RPMI8226 (cell line): ENCODE measurements at places on chromosomes 4 and X.

- no peak for DNase-seq
Observed at GRCh38 chr4:73862322-73862721, 6.9 kb upstream of the CXCL1 start.

- no peak for DNase-seq
Observed at GRCh38 chrX:133881893-133882292, 103.5 kb downstream of the GPC3 start.

DNA sequence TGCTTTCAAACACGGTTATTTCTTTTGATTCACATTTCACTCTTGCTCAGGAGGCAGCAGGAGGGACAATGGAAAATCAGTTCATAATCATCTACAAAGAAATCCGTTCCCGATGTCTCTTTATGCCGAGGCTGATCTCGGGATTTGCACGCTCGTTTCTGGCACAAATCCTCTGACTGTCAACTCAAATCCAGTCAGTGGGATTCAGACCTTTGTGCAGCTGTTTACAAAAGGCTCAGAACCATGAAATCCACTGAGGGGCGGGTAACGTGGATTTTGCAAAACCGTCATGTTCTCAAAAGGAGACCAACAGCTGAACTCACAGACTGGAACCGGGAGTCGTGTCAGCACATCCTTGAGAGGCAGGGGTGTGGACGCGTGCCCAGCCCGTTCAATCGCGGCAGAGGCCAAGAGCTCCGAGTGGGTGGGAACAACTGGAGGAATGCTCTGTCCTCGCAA lies 46.4 kb downstream of the ACOX3 start:
- DNase-seq, result no peak

GRCh38 chrX:150607201-150607600 lies 38.8 kb downstream of the MTM1 start:
- DNase-seq, result no peak

DNA sequence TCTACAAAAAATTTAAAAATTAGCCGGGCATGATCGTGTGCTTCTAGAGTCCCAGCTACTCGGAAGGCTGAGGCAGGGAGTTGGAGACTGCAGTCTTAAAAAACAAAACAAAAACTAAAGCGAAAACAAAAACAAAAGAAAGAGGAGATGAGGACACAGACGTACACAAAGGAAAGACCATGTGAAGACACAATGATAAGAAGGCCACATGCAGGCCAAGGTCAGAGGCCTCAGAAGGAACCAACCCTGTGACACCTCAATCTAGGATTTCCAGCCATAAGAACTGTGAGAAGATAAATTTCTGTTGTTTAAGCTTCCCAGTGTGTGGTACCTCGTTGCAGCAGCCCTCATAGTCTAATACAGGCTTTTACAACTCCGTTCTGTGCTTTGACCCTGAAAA lies 177.0 kb upstream of the ATP6AP2 start:
- DNase-seq, result no peak

DNA sequence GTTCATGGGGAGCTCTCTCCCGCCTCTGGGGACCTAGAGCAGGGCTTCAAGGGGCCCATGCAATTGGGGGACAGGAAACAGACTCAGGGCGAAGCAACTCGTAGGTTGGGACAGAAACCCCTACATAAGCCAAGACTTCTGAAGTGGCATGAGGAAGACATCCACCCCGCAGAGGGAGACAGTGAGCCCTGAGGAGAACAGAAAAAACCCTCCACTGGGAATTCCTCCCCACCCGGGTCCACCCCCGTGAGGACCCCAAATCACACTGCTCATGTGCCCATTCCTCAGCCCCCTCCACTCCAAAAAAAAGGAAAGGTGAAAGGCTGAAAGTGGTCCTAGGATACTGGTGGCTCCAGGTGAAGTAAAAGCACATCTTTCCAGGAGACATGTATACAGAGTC lies 74.0 kb downstream of the CPZ start:
- DNase-seq, result no peak

DNA sequence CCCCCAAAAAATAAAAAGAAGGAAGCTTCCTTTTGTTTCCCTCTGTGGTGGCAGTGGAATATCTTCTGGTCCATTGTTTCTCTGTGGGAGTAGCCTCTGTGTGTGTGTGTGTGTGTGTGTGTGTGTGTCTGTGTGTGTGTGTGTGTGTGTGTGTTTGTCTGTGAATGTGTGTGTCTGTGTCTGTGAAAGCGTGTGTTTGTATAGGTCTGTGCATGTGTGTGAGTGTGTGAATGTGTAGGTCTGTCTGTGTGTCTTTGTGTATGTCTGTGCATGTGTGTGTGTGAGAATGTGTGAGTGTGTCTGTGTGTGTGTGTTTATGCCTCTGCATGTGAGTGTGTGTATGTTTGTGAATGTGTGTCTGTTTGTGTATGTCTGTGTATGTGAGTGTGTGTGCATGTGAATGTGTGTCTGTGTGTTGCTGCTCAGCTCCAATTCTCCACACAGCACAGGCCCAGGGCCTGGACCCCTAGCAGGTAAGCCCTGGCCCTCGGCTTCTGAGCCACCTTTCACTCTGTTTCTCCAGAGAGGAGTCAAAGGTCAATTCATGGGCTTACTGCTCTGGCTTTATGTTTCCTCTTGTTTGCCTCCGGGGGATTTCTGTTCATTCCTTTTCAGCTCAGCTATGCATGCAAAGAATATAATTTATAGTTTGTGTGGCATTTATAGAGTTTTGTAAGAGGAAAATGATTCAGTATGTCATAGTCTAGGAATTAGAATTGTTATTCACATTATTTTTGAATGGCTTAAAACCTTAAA lies 89.8 kb downstream of the UCHL1 start:
- no peak for DNase-seq

GRCh38 chr4:95544113-95545103 lies 4.4 kb downstream of the UNC5C start:
- DNase-seq, result no peak

DNA sequence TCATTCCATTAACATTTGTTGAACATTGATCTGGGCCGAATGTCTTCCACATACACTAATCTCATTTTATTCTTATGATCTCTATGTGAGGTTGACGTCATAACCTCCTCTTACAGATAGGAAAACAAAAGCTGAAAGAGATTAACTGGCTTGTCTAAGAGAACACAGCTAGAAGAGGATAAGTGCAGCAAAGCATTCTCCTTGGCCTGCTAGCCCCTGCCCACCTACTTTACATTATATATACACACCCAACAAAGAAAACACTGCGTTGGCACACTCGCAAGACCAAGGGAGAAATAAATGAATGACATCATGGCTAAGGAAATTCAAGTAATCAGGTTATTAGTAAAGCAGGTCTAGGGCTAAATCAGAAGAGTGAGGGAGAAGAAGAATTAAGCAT lies 138.4 kb downstream of the PARM1 start:
- DNase-seq, result no peak

- no peak for DNase-seq
Observed at GRCh38 chr4:106718548-106718947, 317.6 kb downstream of the DKK2 start.

DNA sequence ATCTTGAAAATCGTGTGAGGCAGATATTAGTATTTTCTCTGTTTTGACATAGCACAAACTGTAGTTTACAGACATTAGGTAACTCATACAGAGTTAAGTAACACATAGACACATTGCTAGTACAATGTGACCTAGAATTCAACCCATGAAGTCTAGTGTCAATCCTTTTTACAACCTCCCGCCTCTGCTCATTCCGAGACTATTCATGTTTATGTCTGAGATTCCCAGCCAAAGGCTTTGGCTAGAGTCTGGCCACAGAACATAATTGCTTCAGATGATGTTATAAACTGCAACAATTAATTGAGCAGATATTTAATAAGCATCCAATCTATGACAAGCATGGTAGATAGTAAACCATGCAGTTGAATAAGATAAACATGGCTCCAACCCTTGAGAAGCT lies 841.0 kb downstream of the STIM2 start:
- no peak for DNase-seq
